Osteoblast (primary cell): ENCODE measurements at places on chromosomes 16 and 17. TPM values are rescaled to one million over a fixed set of nuclear protein-coding genes. Genes with fewer than 3 reads are reported as not detected.

DNA sequence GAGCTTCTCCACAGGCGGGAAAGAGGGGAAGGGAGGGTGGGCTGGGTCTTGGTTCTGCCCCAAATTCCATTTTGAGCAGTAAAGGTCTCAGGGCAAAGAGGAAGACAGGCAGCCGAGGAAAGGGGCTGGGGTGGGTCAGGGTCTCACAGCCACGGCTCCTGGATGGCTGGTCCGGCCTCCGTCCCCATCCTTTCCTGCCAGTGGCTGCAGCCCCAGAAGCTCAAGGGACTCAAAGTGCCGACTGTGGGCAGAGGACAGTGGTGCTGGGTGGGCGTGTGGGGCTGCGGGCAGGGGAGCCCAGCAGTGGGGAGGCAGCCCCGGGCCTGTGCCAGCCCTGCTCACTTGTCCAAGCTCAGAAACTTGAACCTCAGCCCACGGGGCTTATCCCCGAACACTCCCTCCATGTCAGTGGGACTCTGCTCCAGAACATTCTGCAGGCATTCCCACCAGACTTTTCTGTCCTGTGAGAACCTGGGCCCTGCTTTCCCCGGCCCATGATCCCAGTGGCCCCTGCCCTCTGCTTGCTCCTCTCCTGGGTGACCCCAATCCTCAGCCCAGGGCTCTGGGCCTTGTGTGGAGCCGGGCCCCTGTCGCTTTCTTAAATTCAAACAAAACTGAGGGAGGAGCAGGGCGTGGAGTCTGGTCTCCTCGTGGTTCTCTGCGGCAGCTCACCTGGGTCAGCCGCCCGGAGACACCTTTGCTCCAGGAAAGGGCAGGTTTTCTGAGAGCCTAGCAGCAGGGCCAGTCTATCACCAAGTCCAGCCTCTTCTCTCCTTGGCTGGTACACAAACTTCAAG, 117.8 kb upstream of the METRNL start:
- peak; percentile 63 for DNase-seq

SKA2 gene
- total RNA-seq: 22.4 and 32.6 TPM in 2 replicates

DNA sequence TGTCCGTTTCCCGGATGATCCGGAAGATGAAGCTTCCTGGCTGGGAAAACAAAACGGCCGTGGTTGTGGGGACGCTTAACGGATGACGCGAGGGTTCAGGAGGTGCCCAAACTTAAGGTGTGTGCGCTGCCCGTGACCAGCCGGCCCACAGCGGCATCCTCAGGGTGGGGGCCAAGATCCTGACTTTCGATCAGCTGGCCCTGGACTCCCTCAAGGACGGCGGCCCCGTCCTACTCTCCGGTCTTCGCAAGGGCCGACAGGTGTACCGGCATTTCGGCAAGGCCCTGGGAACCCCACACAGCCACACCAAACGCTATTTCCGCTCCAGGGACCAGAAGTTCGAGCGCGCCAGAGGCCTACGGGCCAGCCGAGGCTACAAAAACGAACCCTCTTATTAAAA, 1.1 kb upstream of the C16orf90 start:
- no peak for DNase-seq

DNA sequence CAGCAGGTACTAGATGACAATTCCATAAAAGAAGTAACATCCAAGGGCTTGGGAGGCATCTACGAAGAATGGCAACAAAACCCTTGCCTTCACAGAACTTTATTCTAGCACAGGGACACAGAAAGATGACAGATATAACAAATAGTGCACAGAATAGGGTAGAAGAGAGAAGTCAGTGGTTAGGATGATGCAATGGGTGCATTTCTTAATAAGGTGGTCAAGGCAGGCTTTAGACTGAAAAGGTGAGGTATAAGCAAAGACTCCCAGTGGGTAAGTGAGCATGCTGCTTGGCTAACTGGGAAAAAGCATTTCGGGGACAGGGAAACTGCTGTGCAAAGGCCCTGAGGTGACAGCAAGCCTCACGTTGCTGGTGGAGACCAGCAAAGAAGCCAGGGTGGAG, 175.9 kb downstream of the XYLT1 start:
- no peak for DNase-seq

- DNase-seq: no peak
Measured at GRCh38 chr16:82055728-82056549, 20.9 kb downstream of the HSD17B2 start.

PLA2G10 gene
- total RNA-seq: not detected in 2 replicates

LGALS9B gene
- total RNA-seq: not detected in 2 replicates

DNA sequence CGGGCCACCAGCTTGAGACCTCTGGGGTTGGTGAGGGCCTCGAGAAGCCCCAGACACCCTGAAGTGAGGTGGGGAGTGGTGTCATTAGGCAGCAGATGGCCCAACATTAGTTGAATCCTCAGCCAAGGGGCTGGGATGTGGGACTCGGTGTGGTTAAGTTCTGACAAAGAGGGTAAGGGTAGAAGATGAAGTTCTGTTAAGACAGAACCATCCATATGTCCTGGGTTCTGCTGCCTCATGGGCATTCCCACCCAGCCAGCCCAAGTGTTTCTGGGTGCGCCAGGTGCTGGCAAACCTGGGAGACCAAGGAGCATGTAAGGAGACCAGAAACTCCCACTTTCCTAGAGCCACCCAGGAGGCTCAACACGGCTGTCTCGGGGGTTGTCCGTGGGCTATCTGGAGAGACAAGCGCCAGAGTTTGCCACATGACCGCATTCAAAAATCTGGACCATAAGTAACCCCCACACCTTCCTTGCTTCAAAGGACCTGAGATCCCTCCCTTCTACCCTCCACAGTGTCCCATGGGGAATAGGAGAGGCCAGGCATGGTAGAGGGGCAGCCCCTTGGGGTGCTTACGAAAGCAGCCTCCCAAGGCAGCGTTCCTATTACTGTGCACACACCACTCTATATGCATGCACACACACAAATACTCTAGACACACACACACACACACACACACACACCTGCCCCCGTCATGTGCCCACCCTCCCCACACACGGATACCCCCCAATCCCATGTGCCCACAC, 128.7 kb downstream of the C16orf78 start:
- DNase-seq: no peak

TBX6 gene
- total RNA-seq: 0.29 and 0.36 TPM in 2 replicates

IL17C gene
- under 0.01 and 0.29 TPM in 2 replicates for total RNA-seq

GRCh38 chr16:71956486-71956885, 43.7 kb downstream of the PKD1L3 start:
- no peak for DNase-seq

DNA sequence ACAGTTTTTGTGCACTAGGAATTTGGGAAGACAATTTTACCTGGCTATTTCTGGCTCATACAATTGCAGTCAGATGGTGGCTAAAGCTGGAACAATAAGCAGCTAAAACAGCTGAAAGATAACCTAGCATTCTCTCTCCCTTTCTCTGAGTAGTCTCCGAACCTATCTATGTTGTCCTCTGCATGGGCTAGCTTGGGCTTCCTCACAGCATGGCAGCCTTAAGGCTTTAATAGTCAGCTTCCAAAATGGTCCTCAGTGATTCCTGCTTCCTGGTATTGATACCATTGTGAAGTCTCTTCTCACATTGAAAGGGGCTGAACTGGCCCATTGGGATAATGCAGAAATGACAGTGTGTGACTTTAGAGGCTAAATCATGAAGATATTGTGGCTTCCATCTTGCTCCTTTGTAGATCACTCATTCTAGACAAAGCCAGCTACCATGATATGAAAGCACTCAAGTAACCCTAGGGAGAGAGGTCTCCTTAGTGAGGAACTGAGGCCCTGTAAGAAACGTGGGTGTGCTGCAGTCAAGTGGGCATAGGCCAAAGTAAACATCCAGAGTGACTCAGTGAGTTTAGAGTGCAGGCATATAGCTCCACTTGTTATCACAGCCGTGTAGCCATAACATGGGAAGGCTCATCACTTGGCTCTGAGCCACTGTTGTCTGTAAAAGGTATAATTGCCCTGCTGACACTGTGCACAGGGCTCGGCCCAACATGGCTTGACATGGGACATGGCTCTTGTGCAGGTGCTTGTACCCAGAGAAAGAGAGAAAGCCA, 5.5 kb upstream of the VKORC1 start:
- peak; percentile 78 for DNase-seq

PRAC1 gene
- 0.88 TPM in 1 of 2 replicates, not detected in the other for total RNA-seq

- DNase-seq: no peak
Measured at GRCh38 chr16:86353148-86353547, 157.2 kb upstream of the FOXF1 start.

- peak; percentile 42 for DNase-seq
Measured at GRCh38 chr17:78304549-78305037, 55.3 kb downstream of the SOCS3 start.

TMEM238L gene
- not detected in 2 replicates for total RNA-seq
